ENCODE measurements at places on chromosomes 7 and 10.
A peak's percentile ranks its signal among the peaks of the same experiment; 100 is the strongest.

DNA sequence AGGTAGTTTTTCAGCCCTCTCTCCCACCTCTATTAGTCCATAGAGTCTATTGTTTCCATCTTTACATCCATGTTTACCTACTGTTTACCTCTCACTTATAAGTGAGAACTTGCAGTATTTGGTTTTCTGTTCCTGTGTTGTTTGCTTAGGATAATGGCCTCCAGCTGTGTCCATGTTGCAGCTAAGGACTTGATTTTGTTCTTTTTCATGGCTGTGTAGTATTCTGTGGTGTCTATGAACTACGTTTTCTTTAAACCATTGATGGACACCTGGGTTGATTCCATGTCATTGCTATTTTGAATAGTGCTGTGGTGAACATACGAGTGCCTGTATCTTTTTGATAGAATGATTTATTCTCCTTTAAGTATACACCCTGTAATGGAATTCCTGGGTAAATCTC is 292.4 kb downstream of the PHF14 start:
- DNase-seq, result no peak

GRCh38 chr10:103820101-103821062 is 35.0 kb downstream of the SH3PXD2A start:
- DNase-seq, result no peak

GRCh38 chr7:38306914-38307313 is 33.5 kb upstream of the TARP start:
- no peak for DNase-seq

DNA sequence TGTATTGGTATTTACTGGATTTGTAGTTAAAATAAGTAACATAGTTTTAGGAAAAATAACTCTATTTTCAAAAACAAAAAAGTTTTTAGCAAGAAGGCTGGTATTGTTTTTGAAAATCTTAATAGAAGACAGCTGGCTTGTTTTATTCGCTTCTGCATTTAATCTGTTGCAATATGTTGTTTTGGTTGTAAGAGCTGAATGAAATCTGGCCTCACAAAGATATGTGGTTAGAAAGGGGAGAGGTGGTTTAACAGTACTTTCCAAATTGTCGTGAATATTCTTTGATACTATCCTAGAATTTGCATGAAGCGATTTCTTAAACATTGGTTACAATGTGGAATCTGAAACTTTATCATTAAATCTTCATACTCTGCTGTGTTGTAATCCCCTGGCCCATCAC is 355.9 kb upstream of the FZD8 start:
- DNase-seq, result no peak

DNA sequence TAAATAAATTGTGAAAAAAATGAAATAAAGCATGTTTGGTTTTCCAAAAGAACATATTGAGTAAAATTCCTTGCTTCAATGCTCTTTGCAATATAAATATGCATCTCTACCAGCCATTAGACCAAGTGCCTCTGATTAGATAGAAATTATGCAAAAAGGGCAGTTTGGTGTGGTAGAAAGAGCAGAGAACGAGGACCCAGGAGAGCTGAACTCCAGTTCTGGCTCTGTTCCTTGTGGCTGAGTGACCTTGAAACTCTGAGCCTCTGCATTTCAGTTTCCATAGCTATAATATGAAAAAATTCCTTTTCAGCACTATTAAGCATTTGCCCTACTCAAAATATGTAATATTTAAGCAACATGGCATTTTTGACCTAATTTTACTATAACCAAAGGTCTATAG is 36.5 kb downstream of the COL1A2 start:
- DNase-seq, result no peak

- no peak for DNase-seq
These were observed 68.2 kb downstream of the TFEC start for GRCh38 chr7:115962340-115962739.

GRCh38 chr10:60048091-60048501 is 141.7 kb upstream of the CCDC6 start:
- no peak for DNase-seq

DNA sequence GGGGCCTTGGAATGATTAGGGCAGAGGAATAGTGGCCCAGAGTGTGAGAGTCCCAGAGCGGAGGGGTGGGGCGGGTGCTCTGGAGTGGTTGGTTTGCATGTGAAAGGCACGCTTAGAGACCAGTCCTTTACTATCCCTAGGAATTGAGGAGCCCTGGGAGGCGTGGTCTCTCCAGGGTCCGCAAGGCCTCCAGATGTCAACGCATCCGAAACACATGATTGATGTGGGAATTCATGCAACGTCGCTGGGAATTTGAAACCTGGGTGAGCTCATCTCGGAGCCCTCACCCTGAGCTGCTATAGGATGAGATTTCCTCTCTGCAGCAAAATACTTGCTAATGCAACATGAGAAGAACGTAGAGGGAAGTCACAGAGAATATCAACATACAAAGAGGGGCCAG is 51.2 kb downstream of the NPTX2 start:
- DNase-seq, result no peak

GRCh38 chr7:105127179-105127578 is 113.2 kb downstream of the KMT2E start:
- no peak for DNase-seq

DNA sequence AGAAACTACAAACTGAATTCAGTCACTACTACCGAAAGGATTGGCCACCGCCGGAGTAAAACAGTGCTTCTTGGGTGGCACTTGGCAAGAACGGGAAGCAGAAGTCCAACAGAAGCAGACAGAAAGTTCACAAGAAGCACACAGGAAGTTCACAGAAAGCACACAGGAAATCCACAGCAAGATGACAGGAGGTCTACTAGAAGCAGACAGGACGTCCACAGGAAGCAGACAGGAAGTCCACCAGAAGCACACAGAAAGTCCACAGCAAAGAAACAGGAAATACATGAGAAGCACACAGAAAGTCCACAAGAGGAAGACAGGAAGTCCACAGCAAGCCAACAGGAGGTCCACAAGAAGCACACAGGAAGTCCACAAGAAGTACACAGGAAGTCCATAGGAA is 399.2 kb upstream of the AUTS2 start:
- no peak for DNase-seq

GRCh38 chr7:158017111-158018097 is 570.2 kb downstream of the PTPRN2 start:
- no peak for DNase-seq

GRCh38 chr7:100886142-100886935 is 3.2 kb downstream of the UFSP1 start:
- DNase-seq, result no peak

GRCh38 chr10:11878776-11879175 is 55.6 kb downstream of the PROSER2 start:
- no peak for DNase-seq

DNA sequence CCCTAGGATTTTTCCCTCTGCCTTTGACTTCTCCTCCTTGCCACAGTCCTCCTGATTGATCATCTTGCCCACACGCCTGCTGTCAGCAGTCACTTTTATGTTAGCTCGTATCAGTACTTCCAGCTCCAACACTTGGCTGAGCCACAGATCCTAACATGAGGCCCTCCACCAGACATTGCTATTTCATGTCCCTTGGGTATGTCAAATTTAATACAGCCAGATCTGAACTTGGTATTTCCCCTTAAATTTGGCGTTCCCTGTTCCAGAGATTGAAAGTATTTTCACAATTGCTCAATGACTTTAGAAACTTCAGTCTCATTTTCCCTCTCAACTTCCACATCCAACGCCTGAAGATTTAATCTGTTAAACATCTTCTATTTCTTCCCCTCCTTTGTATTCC is 140.4 kb downstream of the RNLS start:
- no peak for DNase-seq

DNA sequence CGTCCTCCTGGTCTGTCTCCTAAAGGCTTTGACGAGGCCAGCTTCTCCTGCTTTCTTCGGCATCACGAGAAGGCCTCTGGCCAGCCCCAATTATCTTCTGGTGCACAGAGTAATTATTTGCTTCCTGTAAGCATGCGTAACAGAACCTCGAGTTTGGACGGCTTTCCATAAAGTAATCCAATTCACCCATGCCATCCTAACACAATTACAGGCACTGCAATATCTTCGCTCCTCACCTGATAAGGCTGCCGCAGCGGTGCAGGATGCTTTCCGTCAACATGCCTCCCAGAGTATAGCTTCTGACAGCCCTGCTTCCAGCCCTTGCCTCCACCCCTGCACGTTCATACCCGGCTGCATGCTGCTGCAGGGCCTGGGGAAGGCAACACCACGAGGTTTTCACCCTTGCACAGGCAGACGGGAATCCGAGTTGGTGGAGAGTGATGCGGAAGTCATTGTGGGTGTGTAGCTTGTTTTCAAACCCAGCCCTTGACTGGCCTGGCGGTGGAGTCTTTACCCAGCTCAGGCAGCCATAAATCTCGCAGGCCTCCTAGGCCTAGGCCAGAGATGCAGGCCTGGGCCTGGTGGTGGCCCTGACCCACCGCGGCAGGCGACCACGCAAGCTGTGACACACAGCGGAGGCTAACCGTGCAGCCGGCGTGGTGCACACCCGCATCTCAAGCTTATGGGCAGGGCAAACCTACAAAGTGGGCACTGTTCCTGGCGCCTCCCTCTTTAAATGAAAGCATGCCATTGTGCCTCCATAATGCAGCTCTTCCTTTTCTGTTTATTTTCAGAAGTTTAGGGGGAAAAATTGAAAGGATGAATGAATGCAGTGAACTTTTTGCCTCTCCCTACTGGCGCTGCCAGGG is 12.7 kb downstream of the EBF3 start:
- no peak for DNase-seq

DNA sequence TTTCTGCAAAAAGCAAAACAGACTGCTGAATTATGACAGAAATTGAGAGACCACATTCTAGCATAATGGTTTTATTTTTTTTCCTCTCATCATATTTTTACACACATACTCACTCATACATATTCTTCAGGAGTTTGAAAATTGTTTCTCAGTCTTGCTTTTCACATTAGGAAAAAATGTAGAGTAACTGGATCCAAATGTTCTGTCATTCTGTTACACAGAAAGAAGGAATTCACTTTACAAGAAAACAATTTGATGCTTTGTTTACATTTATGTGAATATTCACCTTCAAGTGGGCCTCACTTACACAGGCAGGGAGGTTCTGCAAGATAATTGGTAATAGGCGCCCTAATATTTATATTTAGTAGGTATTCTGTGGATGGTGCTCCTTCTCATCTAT is 82.0 kb downstream of the ARL4A start:
- DNase-seq, result no peak

DNA sequence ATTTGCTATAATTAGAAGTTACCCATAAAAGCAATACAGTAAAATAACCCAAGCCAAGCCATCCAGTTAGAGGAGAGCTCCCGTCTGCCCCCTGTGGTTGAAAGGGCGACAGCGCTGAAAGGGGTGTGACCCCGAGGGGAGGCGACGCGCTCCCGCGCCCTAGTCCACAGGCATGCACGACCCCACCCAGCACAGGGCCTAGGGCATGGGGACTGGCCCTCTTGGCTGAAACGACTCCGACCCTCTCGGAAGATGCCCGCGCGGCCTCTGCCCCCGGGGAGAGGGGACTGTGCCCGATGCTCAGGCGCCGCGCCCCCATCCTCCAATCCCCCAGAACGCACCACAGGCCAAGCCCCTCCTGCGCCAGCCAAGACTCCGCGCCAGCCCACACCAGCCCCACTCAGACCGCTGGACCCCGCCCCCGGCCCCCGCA is 64.0 kb downstream of the CSGALNACT2 start:
- peak; percentile 32 for DNase-seq

DNA sequence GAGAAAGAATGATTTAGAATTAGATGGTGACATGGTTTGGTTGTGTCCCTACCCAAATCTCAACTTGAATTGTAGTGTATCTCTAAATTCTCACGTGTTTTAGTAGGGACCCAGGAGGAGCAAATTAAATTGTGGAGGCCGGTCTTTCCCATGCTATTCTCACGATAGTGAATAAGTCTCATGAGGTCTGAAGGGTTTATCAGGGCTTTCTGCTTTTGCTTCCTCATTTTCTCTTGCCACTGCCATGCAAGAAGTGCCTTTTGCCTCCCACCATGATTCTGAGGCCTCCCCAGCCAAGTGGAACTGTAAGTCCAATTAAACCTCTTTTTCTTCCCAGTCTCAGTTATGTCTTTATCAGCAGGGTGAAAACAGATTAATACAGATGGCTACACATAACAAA is 167.4 kb upstream of the SVIL start:
- no peak for DNase-seq

Data from activated effector memory CD4-positive, alpha-beta T cell treated with Interleukin-2 at 50 U/mL for 16 hours (primary cell).